Small intestine (tissue), 16 donors: ENCODE measurements at places on chromosomes 5 and 9. TPM values are rescaled to one million over a fixed set of nuclear protein-coding genes. Genes with fewer than 3 reads are reported as not detected.

Gene NPR3
- polyA plus RNA-seq = not detected

Gene DOCK8
- 3.8 TPM for polyA plus RNA-seq

Gene SLC6A19
- 56.3 TPM for polyA plus RNA-seq

Gene ROR2
- polyA plus RNA-seq = not detected

Gene PCDHA1
- not detected for polyA plus RNA-seq

Gene TMEM167A
- 35.9 TPM for polyA plus RNA-seq

Gene CA9
- 4.5 TPM for polyA plus RNA-seq

Gene PHF24
- polyA plus RNA-seq = not detected

Gene B4GALT1
- polyA plus RNA-seq = 11.9 TPM

Gene SLIT3
- 0.27 TPM for polyA plus RNA-seq

Gene CSF2
- not detected for polyA plus RNA-seq

Gene ZDHHC11
- polyA plus RNA-seq = 4.9 TPM

Gene PLAC8L1
- polyA plus RNA-seq = not detected

Gene CYSRT1
- 70.0 TPM for polyA plus RNA-seq

Gene CCDC183
- polyA plus RNA-seq = 37.9 TPM

Gene SPATA31E1
- not detected for polyA plus RNA-seq

Gene PCDHB3
- not detected for polyA plus RNA-seq

Gene SLC36A2
- not detected for polyA plus RNA-seq

Gene VCAN
- 0.81 TPM for polyA plus RNA-seq

Gene AGXT2
- 0.31 TPM for polyA plus RNA-seq

Gene GRXCR2
- not detected for polyA plus RNA-seq

Gene PLPPR1
- polyA plus RNA-seq = 0.16 TPM

Gene NEURL1B
- 21.0 TPM for polyA plus RNA-seq

Gene ATOX1
- polyA plus RNA-seq = 327 TPM

Gene UBE2R2
- 42.4 TPM for polyA plus RNA-seq

Gene TRAF1
- 1.1 TPM for polyA plus RNA-seq

Gene GNAQ
- polyA plus RNA-seq = 10.0 TPM

Gene RASGEF1C
- polyA plus RNA-seq = 0.54 TPM

Gene ERCC6L2
- polyA plus RNA-seq = 27.5 TPM

Gene PRDM9
- polyA plus RNA-seq = not detected

Gene ABLIM3
- polyA plus RNA-seq = 4.0 TPM

Gene TPPP
- polyA plus RNA-seq = 5.3 TPM

Gene GFI1B
- 0.76 TPM for polyA plus RNA-seq

Gene GPSM1
- polyA plus RNA-seq = 1.1 TPM

Gene FYB1
- polyA plus RNA-seq = 12.4 TPM

Gene ZNF354C
- 0.45 TPM for polyA plus RNA-seq
